ENCODE measurements at places on chromosomes 2 and 18.

- DNase-seq, result no peak
These were observed 381.0 kb downstream of the MTX2 start for GRCh38 chr2:176650104-176650837.

DNA sequence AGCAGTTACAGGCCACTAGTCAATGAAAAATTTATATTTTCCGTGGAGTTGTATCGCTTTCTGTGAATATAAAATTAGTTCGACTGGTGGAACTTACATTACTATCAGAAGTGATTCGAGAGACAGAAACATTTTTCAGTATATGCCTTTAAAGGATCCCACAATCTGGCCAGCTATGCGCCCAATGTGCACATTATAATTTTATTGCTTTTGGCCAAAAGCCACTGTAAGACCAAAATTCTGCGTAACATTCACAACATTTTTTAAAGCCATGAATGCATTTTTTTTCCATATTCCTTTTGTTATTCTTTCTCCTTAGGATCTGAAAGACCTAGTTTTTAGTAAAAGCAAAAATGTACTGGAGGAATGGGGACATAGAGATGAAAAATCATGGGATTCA, 131.0 kb upstream of the CHAC2 start:
- DNase-seq, result no peak

GRCh38 chr2:226508683-226509082, 290.9 kb downstream of the IRS1 start:
- no peak for DNase-seq

DNA sequence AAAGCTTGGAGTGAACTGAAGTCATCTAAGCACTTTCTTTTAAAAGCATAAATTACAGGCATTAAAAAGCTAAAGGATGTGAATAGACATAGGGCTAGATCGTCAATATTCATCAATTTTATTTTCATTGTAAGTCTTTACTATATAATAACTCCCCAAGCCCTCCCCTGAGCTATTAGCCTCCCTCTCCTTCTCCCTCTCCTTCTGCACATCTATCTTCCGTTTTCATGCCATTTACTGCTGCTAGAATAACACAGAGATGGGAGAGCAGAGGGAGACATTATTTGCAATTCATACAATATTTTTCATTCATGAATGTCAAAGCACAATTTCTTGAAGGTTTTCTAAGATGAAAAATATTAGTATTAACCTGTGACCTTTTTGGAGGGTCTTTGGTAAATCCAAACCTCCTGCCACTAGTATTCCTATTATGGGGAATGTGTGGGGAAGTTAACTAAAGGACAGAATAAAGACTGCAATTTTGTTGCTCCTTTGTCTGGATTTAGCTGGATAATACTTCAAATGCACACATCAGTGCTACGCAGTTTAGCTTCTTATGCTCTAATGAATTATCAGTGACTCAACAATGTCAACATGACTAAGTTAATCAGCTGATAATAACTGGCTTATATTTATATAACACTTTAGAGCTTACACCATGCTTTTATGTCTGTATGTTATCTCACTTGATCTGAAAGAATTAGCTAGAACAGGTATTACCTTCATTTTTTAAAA, 28.2 kb upstream of the MFF start:
- no peak for DNase-seq

DNA sequence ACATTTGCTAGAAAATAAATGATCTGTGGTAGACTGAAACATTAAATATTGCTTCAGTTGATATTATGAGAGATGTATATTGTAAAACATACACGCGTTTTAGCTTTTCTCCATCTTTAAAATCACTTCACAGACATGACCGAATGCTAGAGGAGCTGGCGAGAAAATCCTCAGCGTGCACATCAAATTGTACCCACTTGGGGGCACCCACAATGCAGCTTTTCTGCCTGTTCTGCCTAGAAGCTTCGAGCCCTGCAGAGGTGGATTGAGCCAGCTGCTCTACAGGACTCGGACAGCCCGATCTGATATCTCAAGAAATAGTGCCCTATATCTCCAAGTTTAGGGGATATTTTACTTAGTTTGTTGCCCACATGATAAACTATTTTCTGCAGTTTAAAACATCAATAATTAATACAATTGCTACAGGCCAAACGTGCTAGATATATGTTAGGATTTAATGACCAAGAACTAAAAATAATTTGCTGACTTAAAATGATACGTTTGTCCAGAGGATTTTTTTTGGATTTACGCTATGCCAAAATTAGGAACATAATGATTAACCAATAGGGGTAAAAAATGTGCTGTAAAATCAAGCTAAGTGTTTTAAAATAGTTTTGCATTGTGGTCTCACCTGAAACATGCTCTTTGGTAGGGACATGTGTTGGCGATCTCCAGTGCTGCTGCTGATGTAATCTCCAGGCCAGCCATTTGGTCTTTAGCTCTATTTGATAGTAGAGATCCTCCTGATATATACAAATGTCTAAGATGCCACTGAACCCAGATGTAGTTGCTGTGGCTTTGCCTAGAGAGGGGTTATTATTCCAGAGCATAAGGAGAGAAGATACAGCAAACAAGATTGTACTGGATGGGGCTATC, 22.3 kb upstream of the ATP5MC3 start:
- peak; percentile 30 for DNase-seq

- no peak for DNase-seq
These were observed 65.9 kb downstream of the MGAT5 start for GRCh38 chr2:134319596-134320254.

DNA sequence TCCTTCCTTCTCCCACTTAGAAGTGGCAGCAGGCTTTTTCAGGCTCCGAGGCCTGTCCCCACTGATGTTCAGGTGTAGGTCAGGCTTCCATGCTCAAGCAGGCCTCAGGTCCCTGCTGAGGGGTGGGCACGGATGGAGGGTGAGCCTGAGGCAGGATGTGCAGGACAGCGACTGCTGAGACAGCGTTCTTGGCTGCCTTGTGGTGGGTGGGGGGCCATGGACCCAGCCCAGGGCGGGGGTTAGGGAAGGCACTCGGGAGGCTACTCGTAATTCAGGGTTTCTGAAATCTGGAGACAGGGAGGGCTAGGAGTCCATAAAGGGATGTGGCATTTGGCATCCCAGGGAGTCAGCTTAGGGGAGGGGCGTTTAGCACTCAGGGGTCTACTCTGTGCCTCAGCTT, 30.3 kb downstream of the COLEC11 start:
- no peak for DNase-seq

GRCh38 chr2:198622986-198623730, 818.8 kb downstream of the PLCL1 start:
- no peak for DNase-seq

- DNase-seq, result no peak
These were observed 29.1 kb downstream of the DRC1 start for GRCh38 chr2:26430826-26431225.

GRCh38 chr2:2318949-2319348, 12.1 kb downstream of the MYT1L start:
- no peak for DNase-seq

DNA sequence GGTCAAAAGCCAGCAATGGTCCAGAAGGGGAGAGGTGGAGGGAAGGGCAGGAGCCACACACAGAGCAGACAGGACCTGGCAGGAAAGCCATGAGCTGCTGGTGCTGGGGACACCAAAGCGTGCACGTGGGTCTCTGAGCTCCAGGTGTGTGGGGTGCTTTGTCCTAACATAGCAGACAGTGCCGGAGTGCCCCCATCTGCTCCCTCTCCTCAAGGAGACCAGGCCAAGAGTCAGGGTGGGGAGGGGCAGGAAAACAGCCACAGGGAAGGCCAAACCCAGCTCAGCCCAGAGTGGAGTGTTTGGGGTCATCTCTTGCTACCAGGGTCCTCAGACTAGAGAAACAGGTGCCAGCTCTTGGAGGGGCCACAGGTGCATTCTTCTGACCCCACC, 4.2 kb upstream of the GPC1 start:
- no peak for DNase-seq

DNA sequence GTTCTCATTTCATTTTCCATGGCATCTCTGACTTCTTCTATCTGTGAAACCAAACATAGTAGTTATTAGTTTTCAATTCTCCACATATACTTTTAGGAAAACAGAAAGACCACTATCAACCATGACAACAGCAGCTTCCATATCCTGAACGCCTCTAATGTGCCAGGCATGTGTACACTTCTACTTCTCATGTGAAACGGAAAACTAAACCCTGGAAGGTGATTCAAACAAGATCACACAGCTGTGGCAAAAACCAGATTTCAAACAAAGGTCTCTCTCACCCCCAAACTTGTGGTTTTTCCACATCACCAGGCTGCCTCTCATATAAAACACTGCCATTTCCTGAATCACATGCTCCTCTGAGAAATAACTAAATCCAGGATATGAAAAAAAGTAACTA, 41.8 kb downstream of the PTCD3 start:
- DNase-seq, result no peak

- DNase-seq, result no peak
These were observed 372.4 kb upstream of the SALL3 start for GRCh38 chr18:78607221-78607620.

GRCh38 chr18:72207280-72207679, 336.9 kb downstream of the CBLN2 start:
- no peak for DNase-seq

GRCh38 chr2:143617803-143618415, 488.7 kb downstream of the ARHGAP15 start:
- no peak for DNase-seq

DNA sequence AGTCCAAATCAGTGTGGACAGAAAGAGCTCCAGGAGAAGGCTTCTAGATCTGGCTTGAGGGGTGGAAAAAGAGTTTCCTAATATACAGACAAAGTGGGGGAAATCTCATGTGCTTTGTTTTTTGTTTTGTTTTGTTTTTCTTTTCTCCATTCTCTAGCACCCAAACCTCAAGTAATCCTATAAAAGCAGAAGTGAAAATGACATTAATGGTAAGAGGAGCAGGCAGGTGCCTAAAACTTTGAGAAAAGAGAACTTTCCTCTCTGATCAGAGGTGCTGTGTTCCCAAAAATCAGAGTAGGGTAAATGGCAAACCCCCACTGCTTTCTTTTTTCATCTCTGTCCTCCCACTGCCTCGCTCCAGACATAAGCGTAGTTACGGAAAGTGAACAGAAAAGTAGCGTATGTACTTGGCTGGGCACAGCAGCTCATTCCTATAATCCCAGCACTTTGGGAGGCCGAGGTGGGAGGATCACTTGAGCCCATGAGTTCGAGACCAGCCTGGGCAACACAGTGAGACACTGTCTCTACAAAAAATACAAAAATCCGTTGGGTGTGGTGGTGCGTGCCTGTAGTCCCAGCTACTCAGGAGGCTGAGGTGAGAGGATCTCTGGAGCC, 77.8 kb downstream of the FAM161A start:
- DNase-seq, result no peak

GRCh38 chr2:145033438-145033837, 513.5 kb upstream of the ZEB2 start:
- no peak for DNase-seq

DNA sequence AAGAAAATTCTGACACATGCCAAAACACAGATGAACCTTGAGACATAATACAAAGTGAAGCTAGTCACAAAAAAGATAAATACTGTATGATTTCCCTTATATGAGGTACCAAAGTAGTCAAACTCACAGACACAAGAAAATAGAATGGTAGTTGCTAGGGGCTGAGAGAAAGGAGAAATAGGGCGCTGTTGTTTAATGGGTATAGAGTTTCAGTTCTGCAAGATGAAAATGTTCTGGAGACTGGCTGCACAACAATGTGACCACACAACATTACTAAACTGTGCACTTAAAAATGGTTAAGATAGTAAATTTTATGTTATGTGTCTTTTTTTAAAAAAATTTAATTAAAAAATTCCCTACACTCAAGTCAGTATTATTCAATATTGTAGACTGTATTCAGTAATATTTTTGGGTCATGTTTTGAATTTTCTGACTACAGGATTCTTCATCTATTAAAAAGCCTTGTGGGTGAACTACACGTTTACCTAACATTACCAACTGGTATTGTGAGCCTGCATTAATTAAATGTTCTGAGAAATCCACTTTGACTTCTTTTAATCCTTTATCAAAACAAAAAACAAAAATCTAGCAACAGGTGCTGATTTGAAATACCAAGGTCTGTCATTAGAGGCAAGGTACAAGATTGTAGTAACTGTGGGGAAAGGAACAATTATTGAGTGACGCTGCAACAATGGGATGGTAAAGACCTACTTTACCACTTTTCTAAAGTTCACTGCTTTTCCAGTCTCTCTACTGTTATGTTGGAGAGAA, 140.8 kb upstream of the ZFP36L2 start:
- no peak for DNase-seq

DNA sequence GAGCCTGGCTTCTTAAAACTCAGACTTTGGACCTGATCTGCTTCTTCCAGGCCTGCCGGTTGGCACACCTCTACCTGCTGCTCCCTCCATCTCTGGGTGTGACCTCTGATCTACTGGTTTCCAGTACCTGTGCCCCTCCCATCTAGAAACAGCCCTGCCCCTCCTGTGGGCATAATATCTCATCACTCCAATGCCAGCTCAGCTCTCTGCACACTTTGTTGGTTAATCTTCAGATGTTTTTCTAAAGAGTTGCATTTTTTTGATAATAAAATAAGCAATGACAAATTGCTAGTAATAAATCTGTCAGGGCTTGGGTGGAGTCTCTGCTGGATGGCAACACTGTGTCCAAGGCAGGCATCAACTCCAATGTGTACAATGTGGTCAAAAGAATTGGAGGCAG, 89.6 kb upstream of the PPP1CB start:
- no peak for DNase-seq

DNA sequence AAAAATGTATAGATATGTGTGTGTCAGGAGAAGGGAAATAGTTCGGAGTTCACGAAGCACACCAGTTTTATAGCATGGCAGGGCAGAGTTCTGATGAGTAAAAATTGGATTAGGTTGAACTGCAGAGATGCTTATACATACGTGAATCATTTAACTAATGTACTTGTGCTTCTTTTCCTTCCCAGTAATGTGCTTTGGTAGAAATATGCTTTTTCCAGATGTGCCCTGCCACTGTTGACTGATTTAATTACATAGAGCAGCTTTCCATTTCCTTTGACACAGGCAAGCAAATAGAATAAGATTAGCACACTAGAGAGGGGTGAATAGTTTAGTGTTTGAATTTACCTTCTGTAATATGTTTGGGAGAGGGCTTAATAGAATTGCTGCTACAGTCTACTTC, 28.9 kb upstream of the ARMC9 start:
- no peak for DNase-seq

GRCh38 chr18:74896390-74896991, 298.8 kb downstream of the ZNF407 start:
- DNase-seq, result peak; percentile 55
